HL-60 (cell line): ENCODE measurements at places on chromosomes 12 and 14.
A peak's percentile ranks its signal among the peaks of the same experiment; 100 is the strongest.

GRCh38 chr14:71533390-71533789 lies 398.8 kb upstream of the RGS6 start:
- no peak for DNase-seq

GRCh38 chr12:79367032-79367589 lies 323.7 kb downstream of the PAWR start:
- no peak for DNase-seq

DNA sequence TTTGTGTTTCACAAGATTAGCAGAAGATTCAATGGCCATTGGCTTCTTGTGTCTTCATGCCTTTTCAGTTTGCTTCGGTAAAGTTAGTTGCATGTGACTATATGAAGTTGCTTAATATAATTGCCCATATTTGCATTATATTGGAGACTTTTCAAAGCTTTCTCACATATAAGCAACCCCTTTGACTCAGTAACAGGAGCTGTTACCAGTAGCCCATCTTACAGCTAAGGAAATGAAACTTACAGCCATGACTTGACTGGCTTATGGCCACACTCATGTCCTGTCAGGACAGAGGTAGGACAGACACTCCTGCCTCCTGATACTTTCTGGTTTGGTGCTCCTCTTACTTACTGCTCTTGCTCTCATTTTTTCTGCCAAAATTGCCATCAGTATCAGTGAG lies 1082.1 kb downstream of the BCL11B start:
- DNase-seq: no peak

- DNase-seq: no peak
Observed at GRCh38 chr12:4939418-4940023, 29.8 kb downstream of the KCNA1 start.

- no peak for DNase-seq
Observed at GRCh38 chr12:94092516-94093241, 55.7 kb upstream of the PLXNC1 start.

- no peak for DNase-seq
Observed at GRCh38 chr14:80455031-80455430, 243.7 kb upstream of the DIO2 start.

- peak; percentile 47 for DNase-seq
Observed at GRCh38 chr14:94036313-94037167, 10.4 kb downstream of the OTUB2 start.

GRCh38 chr14:39005044-39005880 lies 97.8 kb downstream of the SEC23A start:
- DNase-seq: no peak

DNA sequence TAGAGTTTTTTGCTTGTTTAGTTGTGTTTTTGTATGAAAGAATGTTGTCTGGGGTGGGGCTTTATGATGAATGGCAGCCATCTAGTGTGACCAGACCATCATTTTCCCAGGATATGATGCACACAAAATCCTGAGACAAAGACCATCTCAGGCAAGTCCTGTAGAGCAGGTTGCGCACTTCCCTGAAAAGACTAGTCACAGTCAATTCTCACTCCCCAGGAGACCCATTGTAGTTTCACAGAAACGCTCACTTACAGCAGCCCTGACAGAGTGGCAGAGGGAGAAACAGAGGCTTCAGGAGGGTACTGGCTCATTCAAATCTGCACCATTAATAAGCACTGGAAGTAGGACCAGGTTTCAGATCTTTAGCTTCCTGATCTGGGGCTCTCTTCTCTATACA lies 183.2 kb downstream of the TMEM117 start:
- no peak for DNase-seq

DNA sequence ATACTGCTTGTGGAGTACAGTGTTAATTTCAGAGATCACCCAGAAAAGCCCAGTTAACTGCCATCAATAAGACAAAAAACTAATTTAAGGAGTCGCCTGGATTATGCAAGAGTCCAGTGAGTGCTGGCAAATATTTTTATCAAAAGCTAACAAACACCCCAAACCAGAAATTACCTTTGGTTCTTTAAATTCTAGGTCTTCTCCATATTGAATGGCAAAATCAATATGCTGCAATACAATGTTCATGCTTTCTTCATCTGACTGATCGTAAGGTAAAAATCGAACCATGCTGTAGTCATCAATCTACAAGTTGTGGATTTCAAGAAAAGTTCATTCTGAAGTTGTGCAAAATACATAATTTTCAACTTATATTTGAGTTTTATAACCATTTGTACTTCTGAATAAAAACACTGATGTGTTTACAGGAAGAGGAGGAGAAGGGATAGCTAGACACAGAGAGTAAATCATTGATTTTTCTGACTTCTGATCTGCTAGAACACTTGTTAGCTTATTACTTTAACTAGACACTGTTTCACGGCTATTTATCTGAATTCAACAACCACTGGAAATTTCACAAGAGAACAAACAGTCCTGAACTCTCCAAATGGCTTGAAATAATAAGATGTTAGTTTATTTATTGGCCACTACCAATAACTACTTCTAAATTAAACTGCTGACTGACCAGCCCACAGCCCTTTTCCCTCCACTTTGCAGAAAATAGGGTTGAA lies 3.6 kb upstream of the ARPC3 start:
- no peak for DNase-seq

- no peak for DNase-seq
Observed at GRCh38 chr12:4943938-4944284, 34.2 kb downstream of the KCNA1 start.

GRCh38 chr12:94326234-94326633 lies 133.4 kb downstream of the CEP83 start:
- no peak for DNase-seq

- DNase-seq: no peak
Observed at GRCh38 chr14:68362846-68363245, 430.0 kb downstream of the ZFP36L1 start.

- DNase-seq: no peak
Observed at GRCh38 chr14:68814539-68815297, 21.9 kb upstream of the ZFP36L1 start.

- DNase-seq: no peak
Observed at GRCh38 chr12:131372171-131372475, 338.8 kb upstream of the SFSWAP start.

DNA sequence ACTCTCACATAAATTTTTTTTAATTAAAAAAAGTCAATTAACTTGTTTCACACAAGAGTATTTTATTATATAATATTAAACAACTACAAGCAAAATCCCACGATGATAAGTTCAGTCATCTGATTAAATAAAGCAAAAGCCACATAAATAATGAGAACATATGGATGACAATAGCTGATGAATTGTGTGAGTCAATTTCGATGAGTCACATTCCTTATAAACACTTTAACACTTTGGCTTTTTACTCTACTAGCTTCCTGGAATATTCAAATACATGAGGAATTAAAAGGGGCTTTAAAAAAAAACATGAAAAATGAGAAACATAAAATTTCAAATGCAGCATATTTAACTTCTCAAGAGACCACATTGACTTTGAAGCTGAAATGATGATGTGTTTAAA lies 95.3 kb downstream of the BCAT1 start:
- DNase-seq: no peak

DNA sequence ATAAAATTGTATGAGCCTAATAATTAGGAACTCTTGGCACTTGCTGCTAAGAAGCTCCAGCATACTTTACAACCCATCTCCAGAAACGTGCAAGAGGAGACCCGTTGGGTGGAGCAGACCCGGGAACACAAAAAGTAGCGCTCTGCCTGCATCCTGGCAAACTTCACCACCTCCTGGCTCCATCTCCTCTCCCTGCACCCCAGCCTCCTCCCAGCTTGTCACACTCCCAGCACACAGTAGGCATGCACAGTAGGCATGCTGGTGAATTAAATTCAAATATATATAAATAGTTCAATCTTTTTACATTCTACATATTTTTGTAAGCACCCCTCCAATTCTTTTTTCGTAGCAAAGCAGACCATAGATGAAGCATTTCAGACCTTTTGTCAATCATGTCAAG lies 1.2 kb downstream of the VSIG10 start:
- DNase-seq: no peak

- no peak for DNase-seq
Observed at GRCh38 chr12:15778126-15778525, 11.1 kb downstream of the EPS8 start.

DNA sequence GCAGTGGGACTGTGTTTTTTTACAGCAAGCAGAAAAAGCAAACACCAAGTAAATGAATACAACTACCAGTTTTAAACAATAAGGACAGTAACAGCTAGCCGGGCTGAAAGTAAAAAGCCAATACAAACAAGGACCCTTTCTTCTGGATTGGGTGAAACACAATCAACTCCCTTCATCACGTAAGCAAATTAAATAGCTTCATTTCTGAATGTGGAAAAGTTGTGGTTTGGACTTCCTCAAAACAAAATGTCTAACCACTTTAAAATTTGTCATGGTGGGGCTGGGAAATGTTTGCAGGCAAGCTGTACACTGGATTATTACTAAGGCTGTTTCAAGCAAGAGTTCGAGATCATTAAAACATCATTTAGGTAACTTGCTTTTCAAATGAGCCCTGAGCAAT lies 47.4 kb downstream of the TCHP start:
- no peak for DNase-seq

- no peak for DNase-seq
Observed at GRCh38 chr12:51631591-51631990, 40.6 kb downstream of the SCN8A start.

DNA sequence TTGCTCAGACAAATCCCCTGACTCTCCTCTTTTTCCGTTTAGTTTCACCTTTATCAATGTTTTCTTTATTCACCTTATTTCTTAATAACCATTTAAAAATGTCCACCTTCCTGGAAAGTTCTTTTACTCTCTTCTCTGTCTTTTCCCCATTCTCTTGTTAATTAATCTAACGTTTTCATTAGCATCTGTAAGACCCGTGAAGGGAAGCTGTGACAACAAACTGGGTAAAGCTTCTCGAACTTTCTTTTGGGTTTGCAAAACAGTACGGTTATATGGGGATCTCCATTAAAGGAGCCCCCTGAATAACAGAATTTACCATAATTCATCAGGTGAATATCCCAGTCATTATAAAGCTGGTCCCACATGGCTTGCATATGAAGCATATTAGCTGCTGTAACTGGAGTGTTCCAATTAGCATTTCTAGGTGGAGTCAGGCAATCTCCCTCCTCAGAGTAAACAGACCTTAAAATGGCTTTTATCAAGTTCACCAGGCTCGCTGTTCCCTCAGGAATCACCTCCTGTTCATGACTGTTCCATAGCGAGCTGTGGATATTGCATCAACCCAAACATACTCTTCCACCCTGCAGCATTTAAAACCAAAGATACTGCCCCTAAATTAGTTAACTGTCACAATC lies 42.4 kb downstream of the TMEM30B start:
- DNase-seq: no peak

- DNase-seq: no peak
Observed at GRCh38 chr12:94405413-94406116, 54.1 kb downstream of the CEP83 start.

DNA sequence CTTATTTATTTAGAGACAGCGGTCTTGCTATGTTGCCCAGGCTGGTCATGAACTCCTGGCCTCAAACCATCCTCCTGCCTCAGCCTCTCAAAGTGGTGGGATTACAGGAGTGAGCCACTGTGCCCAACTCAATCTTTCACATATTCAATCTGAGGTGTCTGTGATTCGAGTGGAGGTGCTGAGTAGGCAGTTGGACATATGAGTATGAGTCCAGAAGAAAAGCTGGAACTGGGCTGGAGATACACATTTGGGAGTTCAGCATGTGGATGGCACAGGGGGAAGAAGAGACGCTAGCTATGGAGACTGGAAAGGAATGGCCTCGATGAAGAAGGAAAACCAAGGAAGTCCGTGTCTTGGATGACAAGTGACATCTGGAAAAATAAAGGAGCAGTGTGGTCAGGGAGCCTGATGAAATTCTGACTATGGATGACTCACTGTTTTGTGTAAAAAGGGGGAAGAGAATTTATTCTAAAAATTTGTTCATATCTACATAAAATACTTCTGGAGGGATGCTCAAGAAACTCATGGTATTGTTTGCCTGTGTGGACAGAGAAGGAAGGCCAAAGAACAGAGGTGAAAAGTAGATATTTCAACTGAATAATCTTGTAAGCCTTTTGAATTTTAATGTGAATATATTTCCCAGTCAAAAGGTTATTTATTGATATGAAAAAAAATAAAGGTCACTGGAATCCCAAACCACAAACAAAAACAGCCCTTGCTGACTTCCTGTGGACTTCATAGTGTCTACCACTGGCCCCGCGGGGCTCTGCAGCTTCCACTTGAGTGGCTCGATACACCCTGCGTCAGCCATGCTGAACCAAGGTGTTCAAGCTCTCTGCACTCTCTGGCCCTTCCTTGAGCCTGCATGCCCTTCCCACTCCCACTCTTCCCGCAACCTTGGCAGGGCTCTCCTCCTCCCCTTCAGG lies 8.9 kb upstream of the LTA4H start:
- DNase-seq: no peak

DNA sequence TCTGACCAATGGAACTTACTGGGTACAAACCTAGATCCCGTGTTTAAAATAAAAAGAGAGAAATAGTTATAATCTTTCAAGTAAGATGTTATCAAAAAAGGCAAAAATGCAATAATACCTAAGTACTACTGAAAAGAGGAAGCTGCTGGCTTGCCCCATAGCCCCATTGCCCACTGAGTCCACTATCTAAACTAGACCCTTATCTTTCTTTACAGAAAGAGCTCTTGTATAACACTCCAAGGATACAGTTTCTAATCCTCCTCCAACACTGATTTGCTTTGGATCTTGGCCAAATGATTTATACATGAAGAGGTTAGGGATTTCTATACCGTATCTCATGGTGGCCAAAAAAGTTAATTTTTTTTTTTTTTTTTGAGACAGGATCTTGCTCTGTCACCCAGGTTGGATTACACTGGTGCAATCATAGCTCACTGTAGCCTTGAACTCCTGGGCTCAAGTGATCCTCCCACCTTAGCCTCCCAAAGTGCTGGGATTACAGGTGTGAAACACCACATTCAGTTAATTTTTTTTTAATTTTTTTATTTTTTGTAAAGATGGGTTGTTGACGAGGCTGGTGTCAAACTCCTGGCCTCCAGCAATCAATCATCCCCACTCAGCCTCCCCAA lies 2.6 kb downstream of the GXYLT1 start:
- DNase-seq: no peak

GRCh38 chr12:43676183-43676813 lies 82.3 kb downstream of the PUS7L start:
- DNase-seq: peak; percentile 7

- DNase-seq: no peak
Observed at GRCh38 chr12:131920902-131921840, 7.9 kb upstream of the PUS1 start.

DNA sequence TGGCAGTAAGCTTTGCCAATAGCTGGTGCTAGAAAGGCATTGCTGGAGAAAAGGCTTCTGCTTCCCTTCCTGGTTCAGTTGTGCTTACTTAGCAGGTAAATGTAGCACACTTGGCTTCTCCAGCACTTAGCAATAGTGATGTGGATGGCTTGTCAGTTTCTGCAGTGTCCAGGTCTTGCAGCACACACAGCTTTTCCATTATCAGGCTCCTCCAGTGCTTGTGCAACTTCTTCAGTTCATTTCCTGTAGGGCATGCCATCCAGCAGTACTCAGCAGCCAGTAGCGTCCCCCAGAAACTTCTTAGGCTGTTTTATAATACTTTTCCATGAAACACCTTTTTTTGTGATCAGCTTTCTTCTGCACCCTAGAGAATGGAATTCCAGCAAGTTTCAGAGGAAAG lies 154.6 kb downstream of the SLC6A15 start:
- no peak for DNase-seq

- no peak for DNase-seq
Observed at GRCh38 chr14:34826661-34827060, 48.5 kb downstream of the BAZ1A start.
